Stimulated activated naive CD8-positive, alpha-beta T cell treated with anti-CD3 and anti-CD28 coated beads, Interleukin-15, amount 100 ng/mL, for 72 hours (primary cell): ENCODE measurements at places on chromosomes 2 and 18.

- DNase-seq, result no peak
Observed at GRCh38 chr2:75870651-75871137, 160.0 kb upstream of the GCFC2 start.

GRCh38 chr18:46148810-46149209, 44.6 kb downstream of the HAUS1 start:
- DNase-seq, result peak; percentile 31

DNA sequence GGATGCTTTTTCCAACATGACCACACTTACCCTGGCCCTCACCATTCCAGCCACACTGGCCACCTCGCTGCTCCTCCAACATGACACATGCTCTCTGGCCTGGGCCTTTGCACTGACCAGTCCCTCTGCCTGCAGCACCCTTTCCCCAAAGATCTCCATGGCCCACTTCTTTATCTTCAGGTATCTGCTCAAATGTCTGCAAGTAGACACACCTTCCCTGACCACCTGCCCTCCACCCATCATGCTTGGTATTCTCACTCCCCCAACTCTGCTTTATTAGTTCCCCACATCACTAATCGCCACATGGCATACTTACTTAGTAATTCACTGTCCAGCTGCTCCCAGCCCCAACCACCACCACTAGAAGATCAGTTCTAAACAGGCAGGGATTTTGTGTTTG, 214.2 kb downstream of the BCL11A start:
- DNase-seq, result no peak

GRCh38 chr2:226818930-226819329, 16.9 kb upstream of the RHBDD1 start:
- DNase-seq, result no peak

GRCh38 chr18:76980663-76981395, 151.8 kb downstream of the MBP start:
- no peak for DNase-seq

GRCh38 chr2:28407131-28407975, 14.7 kb downstream of the FOSL2 start:
- DNase-seq, result no peak

- no peak for DNase-seq
Observed at GRCh38 chr2:1626271-1626681, 118.0 kb downstream of the PXDN start.

GRCh38 chr18:59996370-59996966, 96.7 kb downstream of the PMAIP1 start:
- DNase-seq, result no peak

DNA sequence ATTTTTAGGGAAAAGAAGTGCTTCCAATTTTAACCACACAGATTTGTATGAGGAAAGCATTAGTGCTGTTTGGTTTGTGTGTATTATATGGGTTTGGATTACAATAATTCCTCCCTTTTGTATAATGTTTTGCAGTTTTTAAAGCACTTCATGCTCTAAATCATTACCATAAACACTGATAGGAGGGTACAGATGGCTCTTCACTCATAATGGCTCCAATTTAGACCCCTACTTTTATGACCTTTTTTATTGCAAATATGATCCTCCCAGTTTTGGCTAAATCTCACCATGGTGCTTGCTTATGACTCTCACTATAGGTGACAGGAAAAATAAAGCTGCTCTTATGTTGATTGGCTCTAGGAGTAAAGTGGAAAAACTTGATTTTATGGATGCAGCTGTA, 23.8 kb upstream of the TMEM17 start:
- DNase-seq, result no peak

DNA sequence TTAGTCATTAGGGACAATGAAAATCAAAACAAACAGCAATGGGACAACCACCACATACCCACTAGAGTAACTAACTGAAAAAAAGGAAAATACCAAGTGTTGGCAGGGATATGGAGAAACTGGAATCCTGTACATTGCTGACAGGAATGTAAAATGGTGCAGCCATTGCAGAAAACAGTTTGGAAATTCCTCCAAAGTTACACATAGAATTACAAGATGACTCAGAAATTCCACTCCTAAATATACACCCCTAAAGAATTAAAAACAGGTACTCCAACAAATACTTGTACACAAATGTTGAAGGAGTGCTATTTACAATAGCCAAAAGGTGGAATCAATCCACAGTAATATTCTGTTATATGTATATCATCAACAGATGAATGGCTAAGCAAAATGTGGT, 110.9 kb downstream of the ROCK1 start:
- DNase-seq, result no peak

DNA sequence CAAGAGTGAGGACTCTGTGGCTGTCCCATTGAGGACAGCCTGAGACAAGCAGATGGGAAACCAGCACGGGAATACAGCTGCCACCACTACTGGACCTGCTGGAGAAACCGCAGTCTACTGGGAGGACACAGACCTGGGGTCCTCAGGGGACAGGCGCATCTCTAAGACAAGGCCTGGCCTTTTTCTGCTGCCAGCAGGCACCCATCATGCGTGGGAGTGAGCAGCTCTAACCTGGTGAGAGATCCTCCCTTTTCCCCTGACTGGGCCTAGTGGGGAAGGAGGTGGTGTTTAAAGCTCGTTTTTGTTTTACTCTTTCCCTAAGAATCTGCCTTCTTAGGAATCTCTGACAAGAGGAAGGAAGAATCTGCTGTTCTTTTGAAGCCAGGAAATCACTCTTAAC, 36.6 kb downstream of the CYRIA start:
- no peak for DNase-seq

GRCh38 chr2:51918113-51918512, 886.2 kb upstream of the NRXN1 start:
- DNase-seq, result no peak

GRCh38 chr18:48813321-48813720, 137.4 kb downstream of the SMAD7 start:
- no peak for DNase-seq

- no peak for DNase-seq
Observed at GRCh38 chr18:12443551-12443950, 35.8 kb downstream of the PRELID3A start.

DNA sequence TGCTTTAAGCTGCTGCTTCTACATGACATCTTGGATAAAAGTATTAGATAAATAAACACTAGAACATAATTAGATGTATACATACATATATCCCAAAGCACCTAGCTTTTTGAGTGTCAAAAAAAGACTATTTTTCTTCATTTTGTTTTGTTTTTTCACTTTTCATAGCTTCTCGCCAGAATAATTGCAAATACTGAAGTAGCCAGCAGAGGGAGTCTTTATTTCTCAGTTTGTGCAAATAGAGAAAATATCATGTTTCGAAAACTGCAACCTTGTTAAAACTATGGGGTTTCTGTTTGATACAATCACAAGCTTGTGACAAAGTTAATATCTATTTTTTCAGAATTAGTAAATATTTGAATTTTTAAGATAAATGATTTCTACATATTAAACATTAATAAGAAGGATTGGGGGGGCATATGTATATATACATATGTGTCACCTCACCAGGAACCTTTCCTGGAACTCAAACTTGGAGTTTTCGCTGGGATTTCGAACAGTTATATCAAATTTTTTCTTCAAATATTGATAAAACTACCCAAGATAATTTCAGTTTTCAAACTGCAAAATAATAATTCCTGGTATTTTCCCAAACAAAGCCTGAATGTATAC, 61.0 kb downstream of the GRB14 start:
- no peak for DNase-seq

- DNase-seq, result no peak
Observed at GRCh38 chr2:169049142-169049541, 18.0 kb upstream of the ABCB11 start.

DNA sequence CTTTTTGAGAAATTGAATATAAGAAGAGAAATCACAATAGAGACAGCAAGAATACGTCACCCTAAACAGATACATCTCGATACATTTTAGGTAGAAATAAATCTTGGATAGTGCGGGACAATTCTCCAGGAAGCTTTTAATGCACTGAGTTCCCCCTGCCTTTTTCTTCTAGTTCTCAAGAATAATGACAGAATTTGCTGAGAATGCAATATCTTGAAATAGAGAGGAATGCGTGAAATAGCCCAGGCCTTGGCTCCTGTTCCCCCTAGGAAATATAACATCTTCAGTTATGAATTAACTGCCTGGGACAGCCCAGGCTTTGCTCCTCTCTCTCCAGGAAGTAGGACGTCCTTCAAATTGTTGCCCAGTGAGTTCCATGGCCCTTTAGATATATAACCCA, 7.6 kb upstream of the NRXN1 start:
- DNase-seq, result no peak

GRCh38 chr2:224404796-224405195, 2.9 kb upstream of the FAM124B start:
- no peak for DNase-seq

DNA sequence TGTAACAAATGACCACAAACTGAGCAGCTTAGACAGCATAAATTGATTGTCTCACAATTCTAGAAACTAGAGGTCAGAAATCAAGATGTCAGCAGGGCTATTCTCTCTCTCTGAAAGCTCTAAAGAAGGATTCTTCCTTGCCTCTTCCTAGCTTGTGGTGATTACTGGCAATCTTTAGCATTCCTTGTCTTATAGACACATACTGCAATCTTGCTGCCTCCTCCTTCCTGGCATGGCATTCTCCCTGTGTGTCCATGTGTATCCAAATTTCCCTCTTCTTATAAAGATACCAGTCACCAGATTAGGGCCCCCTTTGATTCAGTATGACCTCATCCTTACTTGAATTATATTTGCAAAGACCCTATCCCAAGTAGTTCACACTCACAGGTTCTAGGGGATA, 2.3 kb downstream of the ASB3 start:
- DNase-seq, result no peak

GRCh38 chr2:145769011-145769716, 1249.2 kb upstream of the ZEB2 start:
- DNase-seq, result no peak

- no peak for DNase-seq
Observed at GRCh38 chr2:68325056-68325455, 5.3 kb upstream of the CNRIP1 start.

- no peak for DNase-seq
Observed at GRCh38 chr2:9096761-9097160, 93.3 kb upstream of the MBOAT2 start.

DNA sequence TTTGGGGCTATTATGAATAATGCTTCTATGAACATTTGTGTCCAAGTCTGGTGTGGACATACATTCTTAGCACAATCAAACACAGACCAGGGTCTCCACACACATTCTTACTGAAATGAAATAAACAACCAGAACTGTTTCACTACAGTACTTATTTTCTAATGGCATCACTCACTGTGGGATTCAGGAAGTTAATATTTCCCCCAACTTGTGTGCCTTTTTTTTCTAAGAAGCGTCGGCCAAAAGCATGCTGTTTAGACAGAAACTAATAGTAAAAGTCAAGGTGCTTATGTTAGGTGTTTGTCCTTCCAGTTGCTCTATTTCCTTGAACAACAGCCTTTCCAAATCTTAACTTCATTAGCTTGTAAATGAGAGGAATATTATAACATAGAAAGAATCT, 117.6 kb downstream of the DOCK10 start:
- no peak for DNase-seq
